Mononuclear cell (primary cell): ENCODE measurements at places on chromosomes 7 and 10. TPM values are rescaled to one million over a fixed set of nuclear protein-coding genes. Genes with fewer than 3 reads are reported as not detected.

COL26A1 gene
- 0.21 TPM for total RNA-seq

ADCK2 gene
- 14.5 TPM for total RNA-seq

FGL2 gene
- 37.4 TPM for total RNA-seq

ZNHIT1 gene
- total RNA-seq: 28.1 TPM
